ENCODE measurements at places on chromosomes 1 and 21.

GRCh38 chr1:78690516-78690915 is 40.9 kb downstream of the IFI44 start:
- DNase-seq, result no peak

GRCh38 chr1:14666962-14667650 is 68.6 kb downstream of the KAZN start:
- DNase-seq, result no peak

GRCh38 chr21:43352568-43353281 is 74.2 kb downstream of the SIK1 start:
- no peak for DNase-seq

GRCh38 chr1:27752360-27752759 is 20.7 kb upstream of the STX12 start:
- DNase-seq, result no peak

DNA sequence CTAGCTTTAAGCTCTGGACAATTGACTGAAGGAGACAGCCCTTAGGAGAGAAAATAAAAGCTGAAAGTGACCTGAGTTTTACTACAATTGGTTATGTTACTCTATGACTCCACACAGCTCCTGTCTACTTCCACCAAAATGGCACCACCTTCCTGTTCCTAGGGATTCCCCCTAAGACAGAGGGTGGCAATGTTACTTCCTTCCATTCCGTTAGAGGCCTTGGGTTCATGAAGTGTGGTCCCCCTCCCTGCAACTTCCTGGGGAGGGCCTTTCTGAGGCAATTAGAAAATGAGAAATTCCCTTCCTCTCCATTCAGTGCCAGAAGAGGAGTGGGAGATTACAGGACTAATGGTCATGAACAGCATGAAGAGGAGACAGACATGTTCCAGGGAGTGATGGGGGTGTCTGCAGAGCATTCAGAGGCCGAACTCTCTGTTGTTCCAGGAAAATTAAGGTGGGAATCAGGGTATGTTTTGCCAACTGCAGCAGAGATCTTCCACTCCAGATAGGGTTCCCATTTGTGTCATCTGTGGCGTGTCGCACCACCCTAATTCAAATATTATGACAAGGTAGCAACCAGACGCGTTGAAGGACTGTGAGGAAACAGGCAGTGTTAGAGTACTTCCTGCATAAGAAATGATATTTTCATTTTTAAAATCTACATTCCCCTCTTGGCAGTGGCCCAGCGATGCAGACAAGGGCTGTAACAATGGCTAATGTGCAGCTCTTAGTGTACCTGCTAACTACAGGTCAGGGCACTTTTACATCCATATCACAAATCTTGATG is 53.1 kb upstream of the TRIM67 start:
- no peak for DNase-seq

GRCh38 chr1:168717906-168718891 is 10.8 kb downstream of the DPT start:
- DNase-seq, result no peak

DNA sequence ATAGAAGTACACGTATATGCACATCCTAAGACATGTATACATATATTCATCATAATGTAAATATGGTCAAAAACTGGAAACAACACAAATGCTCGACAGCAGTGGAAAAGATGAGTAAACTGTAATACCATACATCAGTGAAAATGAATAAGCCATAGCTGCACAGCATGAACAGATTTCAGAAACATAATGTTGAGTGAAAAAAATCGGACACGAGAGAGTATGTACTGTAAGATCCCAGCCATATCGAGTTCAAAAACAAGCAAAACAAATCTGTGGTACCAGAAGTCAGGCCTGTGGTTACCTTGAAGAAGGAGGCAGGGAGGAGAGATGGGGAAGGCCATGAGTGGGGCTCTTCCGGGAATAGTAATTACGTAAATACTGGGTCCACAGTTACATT is 90.4 kb downstream of the GLIS1 start:
- DNase-seq, result no peak

DNA sequence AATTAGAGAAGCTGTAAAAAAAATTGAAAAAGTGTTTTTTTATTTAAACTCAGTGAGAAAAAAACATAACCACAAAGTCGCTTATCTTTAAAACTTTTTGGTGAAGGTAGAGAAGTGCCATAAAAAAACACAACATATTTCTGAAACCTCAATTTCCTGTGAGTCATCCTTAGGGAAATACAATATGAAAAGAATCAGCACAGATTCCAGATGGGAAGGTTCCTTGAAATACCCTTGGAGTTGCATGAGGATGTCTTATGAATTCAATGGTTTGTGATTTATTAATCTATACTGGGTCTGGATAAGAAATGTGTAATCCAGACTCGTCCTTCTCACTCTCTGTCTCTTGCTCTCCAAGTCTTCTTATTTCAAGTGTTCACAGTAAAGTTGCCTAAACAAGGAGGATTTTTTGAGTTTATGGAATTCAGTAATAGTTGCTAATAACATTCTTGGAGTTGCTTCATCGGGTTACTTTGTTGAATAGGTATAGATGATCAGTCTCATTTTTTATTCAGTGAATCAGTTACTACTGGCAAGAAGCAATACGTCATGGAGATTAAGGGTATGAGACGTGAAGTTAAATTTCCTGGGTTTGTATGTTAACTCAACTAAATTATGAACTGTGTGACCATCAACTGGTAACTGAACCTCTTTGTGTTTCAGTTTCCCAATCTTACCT is 191.4 kb downstream of the KCNK2 start:
- DNase-seq, result no peak

Data from head of caudate nucleus (tissue), 42 donors.